ENCODE measurements at places on chromosomes 3 and 15.

DNA sequence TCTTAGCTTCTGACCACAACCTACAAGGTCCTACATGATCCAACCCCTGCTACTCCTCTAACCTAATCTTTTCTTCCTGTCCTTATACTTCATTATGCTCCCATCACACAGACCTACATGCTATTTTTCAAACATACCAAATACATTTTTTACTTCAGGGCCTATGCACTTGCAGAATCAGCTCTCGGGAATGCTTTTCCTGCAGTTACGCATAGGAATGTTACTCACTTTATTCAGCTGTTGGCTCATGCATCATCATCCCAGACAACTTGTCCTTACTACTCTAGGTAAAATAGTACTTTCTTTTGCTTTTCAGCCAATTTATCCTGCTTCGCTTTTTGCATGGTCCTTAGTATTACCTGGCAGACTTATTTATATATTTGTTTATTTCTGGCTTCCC lies 105.6 kb downstream of the OXSM start:
- DNase-seq = no peak

DNA sequence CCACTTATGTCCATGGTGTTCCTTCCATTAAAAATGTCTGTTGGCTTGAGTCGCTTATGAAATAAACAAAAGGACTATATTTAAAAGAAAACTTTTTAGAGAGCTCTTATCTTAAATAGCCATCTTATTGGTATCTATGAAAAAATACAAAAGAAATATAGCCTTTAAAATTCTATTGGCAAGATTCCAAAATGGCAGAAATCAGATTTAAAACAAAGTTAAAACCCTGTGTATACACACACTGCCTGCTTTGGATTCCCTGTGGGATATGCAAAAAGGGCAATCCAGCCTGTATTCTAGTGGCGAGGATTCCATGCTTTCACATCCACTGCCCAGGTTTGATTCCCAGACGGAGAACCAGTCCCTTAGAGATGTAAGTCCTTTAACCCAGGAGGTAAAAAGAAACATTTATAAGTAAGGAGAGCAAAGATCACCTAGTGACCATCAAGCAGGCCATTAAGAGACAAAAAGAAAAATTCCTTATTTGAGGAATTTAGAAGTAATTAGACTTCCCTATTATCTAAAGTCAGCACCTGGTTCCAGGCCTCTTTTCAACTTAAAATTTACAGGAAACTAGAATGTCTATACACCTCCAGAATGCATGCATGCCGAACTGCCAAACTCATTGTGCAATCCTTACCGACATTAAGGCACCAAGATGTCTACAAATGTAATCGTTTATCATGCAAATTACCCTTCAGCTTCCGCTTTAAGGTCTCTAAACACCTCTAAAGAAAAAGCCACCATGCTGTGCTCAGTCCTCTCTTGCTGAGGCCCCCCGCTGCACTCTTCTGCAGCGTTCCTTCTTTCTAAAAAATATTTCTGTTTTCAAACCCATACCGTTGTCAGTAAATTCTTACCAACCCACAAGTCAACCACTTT lies 69.6 kb upstream of the STRIT1 start:
- no peak for DNase-seq

GRCh38 chr3:24508423-24508839 lies 13.8 kb upstream of the THRB start:
- DNase-seq = no peak

- DNase-seq = no peak
Observed at GRCh38 chr3:122825460-122825859, 30.6 kb downstream of the SLC49A4 start.

DNA sequence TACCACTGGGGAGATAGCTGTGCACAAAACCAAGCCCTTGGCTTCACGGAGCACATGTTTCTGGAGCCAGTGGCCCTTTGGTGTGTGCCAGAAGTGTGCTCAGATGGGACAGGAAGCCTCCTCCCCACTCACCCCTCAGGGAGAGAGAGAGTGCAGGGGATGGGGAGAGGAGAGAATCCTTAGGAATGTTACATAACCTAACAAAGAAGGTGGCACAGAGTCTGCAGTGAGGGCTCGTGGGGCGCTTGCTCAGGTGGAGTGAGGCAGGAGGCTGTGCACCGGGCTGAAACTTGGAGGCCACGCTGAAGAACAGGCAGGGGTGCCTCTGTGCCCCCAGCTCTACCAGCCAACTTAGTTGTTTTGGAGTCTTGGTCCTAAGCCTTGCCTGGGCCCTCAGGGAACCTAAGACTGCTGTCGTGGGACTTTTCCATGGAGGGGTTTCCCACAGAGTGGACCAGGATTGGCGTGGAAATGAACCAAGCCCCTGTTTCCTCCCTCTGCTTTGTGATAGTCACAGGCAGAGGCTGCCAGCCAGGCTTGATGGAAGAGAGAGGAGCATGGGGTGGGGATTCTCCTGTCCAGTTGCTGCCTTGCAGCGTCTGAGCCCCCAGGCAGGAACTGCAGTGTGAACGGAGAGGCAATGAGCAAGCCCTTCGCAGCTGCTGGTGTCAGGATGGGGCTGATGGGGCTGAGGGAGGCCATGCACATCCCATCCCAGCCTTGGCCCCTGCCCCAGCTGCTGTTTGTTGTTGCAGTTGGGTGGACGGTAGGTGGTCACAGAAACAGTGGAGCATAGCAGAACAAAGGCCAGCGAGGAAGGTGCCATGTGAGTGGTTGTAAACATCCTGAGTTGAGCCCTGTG lies 32.7 kb downstream of the PDIA5 start:
- peak; percentile 31 for DNase-seq

GRCh38 chr3:16513141-16514020 lies at the start of gene RFTN1:
TSS of gene RFTN1 (minus strand) at chr3:16513699. CDS start at chr3:16493869, 19,830 bp downstream.
- DNase-seq = peak; percentile 60

Data from nephron progenitor cell (in vitro differentiated cells).